ENCODE measurements at places on chromosomes 6 and 20.

- no peak for DNase-seq
Measured at GRCh38 chr6:91462241-91462640, 875.4 kb upstream of the MAP3K7 start.

GRCh38 chr20:6558341-6558740 is 209.1 kb upstream of the BMP2 start:
- no peak for DNase-seq

DNA sequence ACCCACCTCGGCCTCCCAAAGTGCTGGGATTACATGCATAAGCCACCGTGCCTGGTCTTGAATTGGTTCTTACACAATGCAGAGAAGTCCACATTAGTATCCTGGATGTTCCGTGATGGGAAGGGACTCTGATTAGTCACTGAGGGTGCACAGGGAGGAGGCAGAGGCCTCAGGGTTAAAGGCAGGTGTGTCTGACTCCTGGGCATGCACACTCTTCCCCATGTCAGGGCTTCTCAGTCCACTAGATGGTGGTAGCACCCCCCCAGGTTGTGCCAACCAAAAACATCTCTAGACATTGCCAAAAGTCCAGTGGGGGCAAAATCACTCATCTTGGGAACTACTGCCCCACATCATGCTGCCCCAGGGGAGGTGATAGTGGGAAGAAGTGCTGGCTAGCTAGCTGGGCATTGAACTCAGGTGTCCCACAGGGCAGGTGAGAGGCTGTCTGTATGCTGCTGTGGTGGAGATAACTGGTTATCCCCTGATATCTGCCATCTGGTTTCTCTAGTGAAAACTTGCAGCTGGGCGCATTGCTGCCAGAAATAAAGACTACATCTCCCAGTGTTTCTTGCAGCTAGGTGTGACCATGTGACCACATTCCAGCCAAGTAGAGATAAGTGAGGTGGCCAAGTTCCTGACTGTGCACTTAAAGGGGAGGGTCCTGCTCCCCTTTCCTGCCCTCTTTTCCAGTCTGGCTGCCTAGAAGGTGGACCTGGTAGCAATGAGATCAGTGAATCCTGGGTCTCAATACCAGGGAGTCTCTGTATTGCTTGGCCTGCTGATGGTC is 8.4 kb upstream of the NSFL1C start:
- no peak for DNase-seq

- no peak for DNase-seq
Measured at GRCh38 chr6:117345292-117345610, 79.9 kb downstream of the VGLL2 start.

GRCh38 chr6:157381631-157382621 is 936 bp downstream of the ZDHHC14 start:
- peak; percentile 40 for DNase-seq

DNA sequence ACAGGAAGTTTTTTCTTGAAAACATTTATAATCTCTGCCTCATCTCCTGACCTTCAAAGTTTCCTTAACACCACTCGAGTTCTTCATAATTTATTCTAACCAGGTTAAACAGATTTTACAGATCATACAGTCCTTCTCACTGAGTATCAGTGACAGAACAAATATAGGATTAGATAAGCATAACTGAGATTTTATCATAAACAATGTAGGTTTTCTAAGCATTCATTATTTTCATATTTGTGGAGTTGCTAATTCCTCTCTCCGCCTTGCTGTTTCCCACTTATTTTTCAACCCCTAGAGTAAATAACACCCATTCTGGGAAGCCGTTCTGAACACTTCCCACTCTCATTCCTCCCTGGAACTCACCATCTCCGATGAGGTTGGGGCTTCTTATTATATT is 229.9 kb downstream of the HACE1 start:
- DNase-seq = no peak

GRCh38 chr6:75205776-75206575 is at the start of gene COL12A1:
Gene COL12A1, minus strand, starts transcription at chr6:75206053. Its CDS starts 3,261 bp downstream, at chr6:75202792.
- no peak for DNase-seq

DNA sequence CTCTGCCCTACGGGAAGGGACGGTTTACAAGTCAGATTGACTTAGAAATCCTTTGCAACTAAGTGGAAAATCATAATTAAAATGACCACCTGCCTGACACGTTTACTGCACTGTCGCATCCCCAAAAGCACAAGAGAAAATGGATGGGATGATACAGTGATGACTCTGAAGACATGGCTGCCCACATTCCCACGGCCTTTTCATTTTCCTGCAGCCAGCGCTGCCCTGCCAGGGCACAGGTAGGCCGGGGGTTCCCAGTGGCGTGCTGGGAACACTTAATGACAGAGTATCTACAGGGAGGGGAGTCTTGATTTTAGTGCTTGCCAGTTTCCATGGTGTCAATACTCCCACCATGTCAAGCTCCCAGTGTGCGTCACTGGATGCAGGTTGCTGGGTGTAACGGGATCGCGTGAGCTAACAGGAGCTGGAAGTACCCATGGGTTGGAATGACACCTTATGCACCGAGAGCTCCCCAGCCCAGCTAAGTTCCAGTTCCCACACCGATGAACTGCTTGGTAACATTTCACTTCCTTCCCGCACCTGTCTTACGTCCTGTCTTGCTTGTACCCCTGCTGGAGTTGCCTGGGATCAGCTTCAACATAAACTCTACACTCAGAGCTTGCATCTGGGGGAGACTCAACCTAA is 129.0 kb downstream of the ANKRD60 start:
- DNase-seq = no peak

DNA sequence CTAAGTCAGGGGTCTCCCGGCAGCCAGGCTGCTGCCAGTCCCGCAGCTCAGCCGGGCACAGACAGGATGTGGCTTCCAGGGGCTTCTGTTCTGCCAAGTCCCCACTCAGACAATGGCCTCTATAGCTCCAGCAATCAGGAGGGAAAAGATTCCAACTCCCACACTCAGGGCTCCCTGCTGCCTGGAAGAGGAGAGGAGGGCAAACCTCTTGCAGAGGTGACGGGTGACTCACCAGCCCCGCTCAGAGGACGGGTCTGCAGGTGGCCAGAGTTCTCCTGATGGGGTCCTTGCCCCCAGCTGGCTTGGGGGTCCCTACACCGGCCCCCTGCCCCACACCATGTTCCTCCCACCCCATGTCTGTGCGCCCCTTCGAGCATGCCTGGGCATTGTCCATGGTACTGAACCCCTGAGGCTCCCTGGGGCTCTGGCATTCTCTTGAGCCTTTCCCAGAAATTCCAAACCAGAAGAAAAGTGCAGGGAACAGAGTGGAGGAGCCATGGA is 32.6 kb downstream of the NTSR1 start:
- no peak for DNase-seq

DNA sequence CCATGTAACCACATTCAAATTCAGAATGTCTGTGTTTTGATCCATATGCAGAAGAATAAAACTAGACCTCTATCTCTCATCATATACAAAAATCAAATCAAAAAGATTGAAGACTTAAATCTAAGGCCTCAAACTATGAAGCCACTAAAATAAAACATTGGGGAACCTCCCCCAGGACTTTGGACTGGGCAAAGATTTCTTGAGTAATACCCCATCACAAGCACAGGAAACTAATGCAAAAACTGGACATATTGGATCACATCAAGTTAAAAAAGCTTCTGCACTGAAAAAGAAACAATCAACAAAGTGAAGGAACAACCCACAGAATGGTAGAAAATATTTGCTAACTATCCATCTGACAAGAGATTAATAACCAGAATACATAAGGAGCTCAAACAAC is 266.8 kb downstream of the EPM2A start:
- no peak for DNase-seq

DNA sequence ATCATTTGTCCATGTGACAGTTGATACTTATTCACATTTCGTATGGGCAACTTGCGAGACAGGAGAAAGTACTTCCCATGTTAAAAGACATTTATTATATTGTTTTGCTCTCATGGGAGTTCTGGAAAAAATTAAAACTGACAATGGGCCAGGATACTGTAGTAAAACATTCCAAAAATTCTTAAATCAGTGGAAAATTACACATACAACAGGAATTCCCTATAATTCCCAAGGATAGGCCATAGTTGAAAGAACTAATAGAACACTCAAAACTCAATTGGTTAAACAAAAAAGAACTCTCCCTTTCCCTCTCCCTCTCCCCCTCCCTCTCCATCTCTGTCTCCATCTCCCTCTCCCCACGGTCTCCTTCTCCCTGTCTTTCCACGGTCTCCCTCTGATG is 19.4 kb upstream of the EIF2S2 start:
- no peak for DNase-seq

DNA sequence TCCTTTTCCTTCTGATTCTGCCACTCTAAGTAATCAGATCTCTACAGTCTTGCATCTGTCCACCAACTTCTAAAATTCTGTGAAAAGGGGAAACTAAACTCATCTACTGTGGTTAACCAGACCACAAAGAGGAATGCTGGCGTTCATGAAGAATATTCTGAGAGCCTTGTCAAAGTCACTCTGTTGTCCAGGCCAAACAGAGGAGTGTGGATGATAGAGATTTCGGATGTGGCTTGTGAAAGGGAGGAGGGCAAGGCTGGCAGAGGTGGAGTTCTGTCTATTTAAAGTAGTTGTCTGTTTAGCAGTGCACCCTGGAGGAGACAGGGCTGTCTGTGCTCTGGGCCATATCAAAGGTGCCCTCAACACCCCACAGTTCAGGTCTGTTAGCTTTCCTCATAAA is 33.9 kb downstream of the CCN2 start:
- no peak for DNase-seq

- DNase-seq = no peak
Measured at GRCh38 chr6:149054559-149055194, 262.8 kb upstream of the TAB2 start.

GRCh38 chr20:10090588-10091166 is 55.9 kb downstream of the ANKEF1 start:
- no peak for DNase-seq

DNA sequence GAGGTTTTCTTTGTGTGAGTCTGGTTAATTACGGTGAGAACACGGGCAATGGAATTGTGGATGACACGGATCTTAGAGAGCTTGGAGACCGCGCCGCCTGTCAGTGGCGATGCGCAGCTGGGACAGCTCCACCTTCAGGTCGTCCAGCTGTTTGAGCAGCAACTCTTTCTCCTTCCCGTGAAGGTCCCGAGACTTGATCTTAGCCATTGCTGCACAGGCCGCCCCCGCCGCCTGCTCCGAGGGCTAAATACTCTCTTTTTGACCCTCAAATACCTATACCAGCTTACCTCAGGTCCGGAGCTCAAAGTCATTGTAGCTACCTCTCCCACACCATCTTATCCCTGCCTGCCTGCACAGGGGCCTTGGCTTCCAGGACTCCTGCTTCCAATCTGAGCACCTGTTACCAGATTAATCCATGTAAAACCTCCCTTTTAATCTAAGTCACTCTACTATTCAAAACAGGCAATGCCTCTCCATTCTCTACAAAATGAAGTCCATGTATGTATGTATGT is 100.2 kb downstream of the PREP start:
- no peak for DNase-seq

DNA sequence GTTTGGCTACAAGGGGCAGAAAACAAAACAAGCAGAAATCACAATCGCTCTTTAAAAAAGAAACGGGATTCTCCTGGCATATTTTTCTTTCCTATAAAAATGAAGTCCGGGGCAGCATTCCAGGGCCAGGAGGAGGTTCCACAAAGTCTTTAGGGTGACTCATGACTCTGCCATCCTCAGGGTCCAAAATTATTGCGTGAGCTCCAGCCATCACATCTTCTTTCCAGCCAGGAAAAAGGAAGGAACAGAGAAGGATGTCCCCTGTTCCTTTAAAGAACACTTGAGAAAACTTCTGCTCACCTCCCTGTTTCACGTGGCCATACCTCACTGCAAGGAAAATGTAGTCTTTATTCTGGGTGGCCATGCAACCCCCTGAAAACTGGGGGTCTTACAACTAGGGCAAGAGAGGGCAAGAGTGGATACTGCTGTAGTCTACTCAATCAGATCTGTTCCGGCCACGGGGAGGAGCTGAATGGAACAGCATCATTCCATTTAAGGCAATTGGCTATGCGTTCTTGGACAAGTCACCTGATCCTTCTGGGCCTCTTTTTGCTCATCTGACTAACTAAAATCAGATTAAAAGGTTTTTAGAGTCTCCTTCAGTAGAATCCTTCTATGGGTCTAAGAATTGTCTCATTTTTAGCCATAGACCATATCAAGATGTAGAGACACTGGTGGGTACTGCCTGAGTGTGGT is 49.4 kb downstream of the CTCFL start:
- no peak for DNase-seq

DNA sequence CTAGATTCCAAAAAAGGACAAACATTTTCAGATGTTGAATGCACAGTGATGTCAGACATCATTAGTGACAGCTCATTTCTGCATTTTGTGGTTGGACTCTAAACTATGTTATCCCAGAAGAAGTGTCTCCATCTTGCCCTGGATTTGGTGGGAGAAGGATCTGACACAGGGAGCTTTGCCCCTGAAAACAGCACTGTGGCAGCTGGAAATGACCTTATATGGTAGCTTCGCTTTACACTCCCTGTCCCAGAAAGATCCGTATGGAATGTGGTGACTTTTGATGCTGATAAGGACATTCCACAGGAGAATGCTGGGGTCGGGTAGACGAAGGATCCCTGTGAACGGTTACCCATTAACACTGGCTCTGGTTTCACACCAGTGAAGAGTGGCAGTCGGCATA is 87.2 kb upstream of the EDN1 start:
- DNase-seq = no peak

DNA sequence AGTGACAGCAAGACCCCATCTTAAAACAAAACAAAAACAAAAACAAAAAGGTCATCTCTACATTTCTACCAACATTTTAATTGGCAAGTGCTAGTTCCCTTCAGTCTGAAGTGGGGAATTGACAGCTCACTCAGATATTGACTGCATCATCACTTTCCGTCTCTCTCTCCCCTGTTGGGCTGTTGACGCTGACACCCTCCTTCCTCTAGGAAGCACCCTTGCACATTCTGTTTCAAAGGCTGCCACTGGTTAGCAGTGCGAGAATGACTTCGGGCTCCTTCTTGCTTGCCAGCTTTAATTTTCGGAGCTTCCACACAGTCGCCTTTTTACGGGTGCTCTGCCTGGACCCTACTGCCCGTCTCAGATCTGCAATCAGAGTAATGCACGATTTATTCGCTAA is 96.6 kb upstream of the INSM1 start:
- no peak for DNase-seq

DNA sequence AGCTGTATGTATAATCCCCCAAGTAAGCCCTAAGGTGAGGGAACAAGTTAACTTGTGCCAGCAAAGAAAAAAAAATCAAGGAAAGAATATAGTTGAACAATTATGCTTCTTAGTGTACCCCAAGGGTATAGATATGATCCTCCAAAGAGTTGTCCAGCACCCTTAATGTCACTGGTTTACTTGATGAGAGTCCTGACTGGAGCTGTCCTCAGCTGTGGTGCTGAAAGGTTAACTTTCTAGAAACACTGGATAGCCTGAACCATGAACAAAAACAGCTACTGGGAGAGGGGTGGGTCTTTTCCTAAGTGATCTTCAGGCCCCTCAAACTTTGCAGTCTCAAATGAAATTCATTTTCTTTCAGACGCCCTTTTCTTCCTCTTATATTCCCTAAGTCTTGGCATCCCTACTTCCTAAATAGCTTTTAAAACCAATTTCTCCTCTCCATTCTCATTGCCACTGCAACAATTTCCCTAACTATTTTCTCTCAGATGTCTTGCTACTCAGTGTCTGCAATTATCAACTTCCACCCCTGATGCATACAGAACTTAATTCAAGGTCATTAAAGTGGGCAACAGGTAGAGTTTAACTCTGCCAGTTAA is 83.5 kb upstream of the PROKR2 start:
- no peak for DNase-seq

Measured in activated CD4-positive, alpha-beta T cell treated with anti-CD3 and anti-CD28 coated beads for 24 hours (primary cell).